ENCODE measurements at places on chromosomes 5 and 9.

DNA sequence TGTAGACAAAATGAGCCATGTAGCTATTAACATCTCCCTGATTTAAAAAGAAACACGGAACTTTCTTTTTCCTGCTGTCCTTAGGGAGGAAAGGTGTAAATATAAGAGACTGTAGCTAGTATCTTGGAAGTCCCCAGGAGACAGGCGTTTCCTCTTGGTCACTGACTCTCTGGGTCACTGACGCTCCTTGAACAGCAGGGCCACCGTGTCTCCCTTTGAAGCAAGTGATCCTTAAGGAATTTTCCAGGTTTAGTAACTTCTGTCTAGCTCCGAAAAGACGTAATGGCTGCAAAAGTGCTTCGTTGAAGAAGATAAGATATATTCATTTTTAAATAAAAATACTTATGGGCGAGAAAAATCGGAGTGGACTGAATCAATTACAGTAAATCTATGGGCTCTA lies 745 bp upstream of the CLTA start:
- no peak for DNase-seq

GRCh38 chr5:6551287-6551954 lies 81.4 kb downstream of the NSUN2 start:
- no peak for DNase-seq

- no peak for DNase-seq
These were observed 36.6 kb upstream of the PPARGC1B start for GRCh38 chr5:149693482-149693881.

DNA sequence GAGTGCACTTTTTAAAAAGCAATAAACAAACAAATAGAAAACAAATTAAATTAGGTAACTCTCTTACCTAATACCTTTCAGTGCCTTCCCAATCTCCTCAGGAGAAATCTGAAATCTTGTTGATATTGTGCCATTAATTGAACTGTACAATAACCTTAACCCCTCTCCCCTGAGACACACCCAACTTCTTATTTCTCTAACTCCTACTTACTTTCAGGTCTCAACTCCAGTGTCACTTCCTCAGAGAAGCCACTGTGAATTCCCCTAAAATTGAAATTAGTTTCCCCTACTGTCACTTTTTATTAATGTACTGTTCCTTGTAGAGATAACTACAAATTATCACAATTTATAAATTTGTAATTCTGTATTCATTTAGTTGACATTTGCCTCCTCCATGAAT lies 295.3 kb upstream of the TNC start:
- DNase-seq: no peak

- DNase-seq: no peak
These were observed 40.1 kb downstream of the MLLT3 start for GRCh38 chr9:20582150-20582549.

DNA sequence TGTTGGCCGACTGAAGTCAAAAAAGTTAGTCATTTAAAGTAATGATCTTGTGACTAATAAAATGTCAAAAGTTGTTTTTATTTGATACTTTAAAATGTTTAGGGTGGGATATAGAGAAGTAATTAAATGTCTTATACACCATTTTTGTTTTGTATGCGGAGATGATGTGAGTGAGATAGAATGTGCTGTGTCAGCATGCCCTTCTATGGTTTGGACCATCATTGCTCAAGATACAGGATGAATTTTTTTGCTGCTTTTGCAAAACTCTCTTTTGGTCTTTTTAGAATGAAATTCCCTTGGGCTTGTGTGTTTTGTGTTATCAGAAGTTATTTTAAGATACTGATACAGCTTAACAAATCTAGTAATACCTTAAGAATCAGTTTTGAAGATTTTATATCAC lies 12.5 kb downstream of the SRFBP1 start:
- DNase-seq: no peak

GRCh38 chr9:125805586-125805985 lies 58.4 kb downstream of the PBX3 start:
- no peak for DNase-seq

GRCh38 chr5:59287884-59288283 lies 605.6 kb downstream of the PDE4D start:
- no peak for DNase-seq

GRCh38 chr5:106020894-106021293 lies 1649.8 kb downstream of the EFNA5 start:
- DNase-seq: no peak

GRCh38 chr9:129221233-129221632 lies 43.2 kb upstream of the IER5L start:
- DNase-seq: no peak

GRCh38 chr9:75002422-75003023 lies 25.6 kb downstream of the CARNMT1 start:
- no peak for DNase-seq

GRCh38 chr5:2588850-2589501 lies 162.5 kb downstream of the IRX2 start:
- DNase-seq: no peak

DNA sequence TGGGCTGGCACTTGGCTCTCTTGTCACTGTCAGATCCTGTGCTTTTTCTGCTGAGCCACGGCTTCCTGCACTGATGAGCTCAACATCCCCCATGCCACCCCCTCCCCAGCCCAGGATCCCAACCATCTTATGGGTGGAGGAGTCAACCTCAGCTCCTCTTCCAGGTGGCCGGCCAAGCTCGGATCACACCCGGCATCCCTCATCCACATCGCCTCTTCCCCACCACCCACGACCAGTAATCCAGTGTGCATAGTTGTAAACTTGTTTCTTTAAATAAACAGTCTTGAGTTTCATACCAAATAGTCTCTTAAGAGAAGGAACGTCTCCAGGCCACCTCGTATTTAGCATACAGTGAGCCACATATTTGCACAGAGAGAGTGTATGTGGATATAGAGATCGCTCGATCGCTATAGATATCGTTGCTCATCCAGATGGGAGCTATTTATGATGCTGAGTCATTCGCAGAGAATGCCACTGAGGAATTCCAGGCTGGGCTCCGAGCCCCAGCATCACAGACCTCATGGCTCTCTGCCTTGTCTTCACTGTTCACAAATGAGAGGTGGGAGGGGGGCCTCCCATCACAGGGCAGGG lies 61.8 kb upstream of the CPLX2 start:
- DNase-seq: no peak

GRCh38 chr5:161093100-161093499 lies 241.1 kb upstream of the ATP10B start:
- DNase-seq: no peak

DNA sequence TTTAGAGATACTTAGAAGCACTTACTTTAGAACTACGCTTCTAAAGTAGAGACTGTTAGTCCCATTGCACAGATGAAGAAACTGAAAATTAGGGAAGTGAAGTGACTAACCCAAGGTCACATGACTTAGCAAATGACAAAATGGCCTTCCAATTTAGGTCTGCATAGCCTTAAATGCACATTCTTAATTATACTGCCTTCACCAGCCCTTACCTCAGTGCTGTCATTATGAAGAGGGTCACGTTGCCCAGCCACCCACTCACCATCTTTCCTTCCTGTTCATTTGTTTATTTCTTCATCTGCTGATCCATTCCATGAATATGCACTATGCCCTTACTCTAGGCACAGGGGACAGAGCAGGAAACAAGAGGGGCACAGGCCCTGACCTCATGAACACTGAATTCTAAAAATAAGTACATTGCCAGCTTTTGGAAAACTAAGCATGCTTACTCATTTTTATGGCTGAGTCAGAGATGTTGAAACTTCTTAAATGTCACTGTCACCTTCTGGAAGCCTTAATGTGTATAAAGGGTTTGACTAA lies 8.6 kb downstream of the HAVCR2 start:
- DNase-seq: peak; percentile 77

DNA sequence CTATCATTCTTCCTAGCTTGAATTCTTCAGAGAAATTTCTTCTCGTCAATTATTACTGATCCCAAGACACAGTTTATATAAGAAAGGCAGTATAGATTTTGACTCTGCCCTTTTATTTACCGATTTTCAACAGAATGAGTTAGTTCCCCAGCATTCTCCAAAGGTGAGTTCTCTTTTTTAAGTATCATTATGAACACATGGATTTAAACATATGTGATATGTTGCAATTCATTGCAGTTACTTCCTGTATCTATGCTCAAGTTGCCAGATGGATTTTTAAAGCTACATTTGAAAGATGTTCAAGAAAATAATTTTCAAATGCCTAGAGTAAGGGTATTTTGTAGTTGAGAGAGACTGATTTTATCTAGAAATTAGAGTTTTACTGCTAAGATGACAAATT lies 8.4 kb downstream of the WDR41 start:
- no peak for DNase-seq

- no peak for DNase-seq
These were observed 505.9 kb upstream of the MEF2C start for GRCh38 chr5:89388872-89389271.

GRCh38 chr9:117092582-117092981 lies 322.3 kb downstream of the ASTN2 start:
- no peak for DNase-seq

DNA sequence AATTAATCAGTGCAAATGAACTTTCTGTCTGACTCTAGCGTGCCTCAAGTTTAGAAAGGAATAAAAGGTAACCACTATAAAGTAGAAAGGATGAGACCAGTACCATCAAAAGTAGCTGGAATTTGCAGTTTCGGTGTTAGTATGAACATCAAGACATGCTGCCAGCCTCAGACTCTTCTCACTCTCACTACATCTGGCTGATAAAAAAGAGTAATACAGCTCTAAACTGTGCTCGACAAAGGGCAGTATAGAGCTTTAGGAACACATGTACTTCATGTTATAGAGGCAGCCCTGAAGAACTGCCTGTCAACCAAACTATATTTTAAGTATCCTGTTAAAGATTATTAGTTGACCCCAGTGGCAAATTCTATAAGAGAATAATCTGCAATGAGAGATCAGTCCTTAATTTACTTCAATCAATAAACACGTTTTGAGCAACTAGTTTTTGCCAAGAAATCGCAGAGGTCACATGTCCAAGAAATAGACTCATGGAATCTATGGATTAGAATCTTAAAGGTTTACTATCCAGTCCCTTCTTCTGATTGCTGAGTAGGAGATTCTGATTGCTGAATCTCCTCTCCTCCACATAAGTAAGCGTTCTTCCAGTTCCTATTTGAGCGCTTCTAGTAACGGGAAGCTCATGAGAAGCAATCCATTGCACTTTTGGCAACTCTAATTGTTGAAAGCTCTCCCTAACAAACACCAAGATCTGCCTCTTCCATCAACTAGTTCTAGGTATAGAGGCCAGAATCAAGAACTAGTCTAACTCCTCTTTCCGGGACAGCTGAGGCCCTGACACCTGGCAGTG lies 941 bp downstream of the XPA start:
- peak; percentile 46 for DNase-seq

- no peak for DNase-seq
These were observed 7.2 kb upstream of the PIP5K1B start for GRCh38 chr9:68697851-68698250.

DNA sequence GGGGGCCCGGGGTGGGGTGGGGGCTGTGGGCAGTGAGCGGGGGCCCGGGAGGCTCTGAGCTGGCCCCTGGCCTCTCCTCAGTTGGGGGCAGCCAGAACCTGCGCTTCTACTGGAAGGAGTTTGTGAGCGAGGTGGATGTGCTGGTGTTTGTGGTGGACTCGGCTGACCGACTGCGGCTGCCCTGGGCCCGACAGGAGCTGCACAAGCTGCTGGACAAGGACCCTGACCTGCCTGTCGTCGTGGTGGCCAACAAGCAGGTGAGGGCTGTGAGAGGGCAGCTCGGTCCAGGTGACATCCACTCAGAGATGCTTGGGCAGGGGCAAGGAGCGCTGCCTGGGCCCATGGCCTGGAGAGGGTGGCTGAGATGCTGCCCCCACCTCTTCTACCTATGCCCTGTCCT lies 3.4 kb downstream of the ARL10 start:
- no peak for DNase-seq

DNA sequence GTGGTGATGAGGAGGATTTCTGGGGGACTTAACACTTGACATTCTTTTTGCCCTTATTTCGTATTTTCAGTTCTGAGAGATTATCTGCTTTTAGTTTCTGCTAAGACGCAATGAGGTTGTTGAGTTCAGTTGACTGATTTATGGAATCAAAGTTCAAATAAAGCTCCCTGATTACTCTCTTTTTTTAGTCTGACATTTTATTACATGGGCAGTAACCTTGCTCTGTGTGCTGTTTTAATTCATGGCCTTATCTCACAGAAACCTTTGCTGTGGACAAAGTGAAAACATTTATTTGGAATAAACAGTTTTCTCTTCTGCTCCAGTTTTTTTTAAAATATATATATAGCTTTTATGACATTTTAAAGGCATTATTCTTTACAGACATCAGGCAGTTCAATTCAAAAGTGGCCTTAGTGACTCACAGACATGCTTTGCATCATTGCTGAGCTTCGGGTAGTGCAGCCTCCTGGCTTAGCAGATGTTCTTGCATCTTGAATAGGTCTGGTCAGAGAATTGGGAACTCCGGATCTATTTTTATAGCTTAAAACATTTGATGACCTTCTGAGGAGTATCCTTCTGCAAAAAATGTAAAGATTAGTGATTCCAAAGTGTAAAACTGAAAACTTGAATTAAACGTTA lies 162.9 kb downstream of the FAM170A start:
- no peak for DNase-seq

DNA sequence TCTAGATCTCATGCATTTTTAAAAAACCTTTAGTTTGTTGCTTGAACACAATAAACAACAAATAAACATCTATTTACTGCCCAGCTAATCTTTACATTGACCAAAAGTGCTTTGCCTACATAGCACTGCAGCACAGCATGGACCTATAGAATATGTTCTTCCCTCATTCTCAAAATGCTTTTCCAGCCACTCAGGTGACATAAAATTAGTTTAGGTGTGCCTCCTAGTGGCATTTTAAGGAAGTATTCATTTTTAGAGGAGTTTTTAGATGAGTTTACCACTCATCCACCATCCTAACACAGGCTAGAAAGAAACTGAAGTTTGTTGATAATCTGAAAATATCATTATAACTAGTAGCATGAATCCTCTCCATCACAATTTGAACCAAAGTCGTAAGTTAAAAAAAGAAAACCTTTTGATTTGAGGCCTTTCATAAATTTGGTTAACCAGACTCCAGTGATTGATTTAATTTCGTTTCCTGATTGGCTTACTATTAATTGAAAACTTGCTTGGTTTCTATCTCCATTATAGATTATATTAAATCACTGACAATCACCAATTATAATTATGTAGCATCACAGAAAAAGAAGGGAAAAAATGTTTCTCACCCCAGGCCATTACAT lies 12.6 kb downstream of the PLGRKT start:
- peak; percentile 61 for DNase-seq

DNA sequence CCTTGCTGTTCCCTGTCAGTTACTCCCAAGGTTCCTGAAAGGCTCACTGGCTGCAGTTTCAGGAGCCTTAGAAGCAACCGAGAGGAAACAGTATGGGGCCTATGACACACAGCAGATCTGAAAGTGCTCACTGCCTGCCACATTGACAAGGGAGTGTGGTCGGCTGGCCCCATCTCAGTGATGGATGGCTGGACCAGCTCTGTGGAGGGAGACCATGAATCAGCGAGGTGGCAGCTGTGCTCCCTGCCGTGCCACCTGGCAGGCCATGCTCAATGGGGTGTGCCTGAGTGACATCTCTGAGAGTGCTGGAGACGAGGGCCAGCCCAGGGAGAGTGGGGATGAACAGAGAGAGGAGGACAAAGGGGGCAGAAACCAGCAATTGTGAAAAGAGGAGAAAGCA lies 49.1 kb downstream of the DOCK2 start:
- DNase-seq: no peak
